NCI-H187 treated with DMSO at 0.1 percent for 48 hours (cell line): ENCODE measurements at places on chromosomes 12 and 14.

DNA sequence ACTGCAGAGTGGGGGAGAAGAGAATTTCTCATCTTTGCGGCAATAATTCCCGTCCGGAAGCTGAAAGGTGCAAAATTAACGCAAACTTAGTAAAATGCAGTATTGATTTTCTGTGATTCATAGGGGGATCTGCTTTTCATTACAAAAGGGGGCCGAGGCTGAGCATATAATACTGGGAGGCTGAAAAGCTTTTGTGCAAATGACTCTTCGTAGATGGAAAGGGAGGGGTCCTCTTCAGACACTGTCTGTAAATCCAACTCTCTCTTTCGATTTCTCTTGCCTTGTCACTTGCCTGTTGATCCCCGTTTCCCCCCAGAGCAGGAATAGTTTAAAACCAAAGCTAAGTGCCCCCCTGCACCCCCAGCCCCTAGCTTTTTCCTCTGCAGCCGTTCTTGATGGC is 258.2 kb downstream of the VRK1 start:
- no peak for DNase-seq

GRCh38 chr14:59117754-59118528 is 70.5 kb upstream of the DAAM1 start:
- DNase-seq, result no peak

DNA sequence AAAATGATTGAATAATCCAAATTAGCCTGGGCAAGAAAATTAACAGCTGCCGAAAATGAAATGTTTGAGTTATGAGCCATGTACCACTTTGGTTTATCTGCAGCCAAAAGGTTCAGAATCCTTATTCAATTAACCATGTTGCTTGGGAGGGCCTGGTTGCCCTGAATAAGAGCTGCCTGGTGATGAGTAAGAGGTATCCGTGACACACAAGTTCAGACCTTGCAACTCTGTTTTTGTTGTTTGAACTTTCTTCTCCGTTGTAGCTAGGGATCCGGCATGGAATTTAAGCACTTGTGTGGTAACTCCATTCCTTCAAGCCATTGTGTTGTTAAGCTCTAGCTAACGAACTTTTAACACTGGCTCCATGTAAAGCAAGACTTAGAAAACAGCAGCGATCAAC is 35.7 kb downstream of the FOXA1 start:
- no peak for DNase-seq

GRCh38 chr12:124365726-124366430 is 71.0 kb downstream of the RFLNA start:
- DNase-seq, result no peak

- DNase-seq, result no peak
These were observed 32.2 kb downstream of the PDE6H start for GRCh38 chr12:15005064-15005463.

- no peak for DNase-seq
These were observed 35.9 kb upstream of the FOS start for GRCh38 chr14:75242546-75243273.

- DNase-seq, result no peak
These were observed 121.2 kb downstream of the MIPOL1 start for GRCh38 chr14:37318938-37319337.

DNA sequence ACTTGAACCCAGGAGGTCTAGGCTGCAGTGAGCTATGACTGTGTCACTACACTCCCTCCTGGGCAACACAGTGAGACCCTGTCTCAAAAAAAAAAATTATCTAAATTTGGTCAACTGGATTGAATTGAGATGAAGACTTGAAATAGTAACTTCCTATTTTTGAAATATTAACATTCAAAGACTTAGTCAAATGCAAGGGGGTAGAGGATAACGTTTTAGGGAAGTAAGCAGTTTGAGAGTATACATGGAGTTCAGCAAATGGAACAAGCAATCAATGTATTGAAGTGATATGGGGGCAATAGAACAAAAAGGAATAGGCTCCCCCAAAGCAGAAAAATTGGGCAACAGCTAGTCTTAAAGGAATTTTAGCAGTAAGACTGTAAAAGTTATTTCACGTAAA is 4.6 kb upstream of the MFAP5 start:
- no peak for DNase-seq

GRCh38 chr12:16520328-16520727 is 85.6 kb downstream of the LMO3 start:
- DNase-seq, result no peak

- peak; percentile 84 for DNase-seq
These were observed 57.3 kb downstream of the NRXN3 start for GRCh38 chr14:78227248-78228077.

- DNase-seq, result no peak
These were observed 59.7 kb upstream of the ARID2 start for GRCh38 chr12:45669792-45670191.

- DNase-seq, result no peak
These were observed 972 bp upstream of the DCTN2 start for GRCh38 chr12:57548013-57548315.

DNA sequence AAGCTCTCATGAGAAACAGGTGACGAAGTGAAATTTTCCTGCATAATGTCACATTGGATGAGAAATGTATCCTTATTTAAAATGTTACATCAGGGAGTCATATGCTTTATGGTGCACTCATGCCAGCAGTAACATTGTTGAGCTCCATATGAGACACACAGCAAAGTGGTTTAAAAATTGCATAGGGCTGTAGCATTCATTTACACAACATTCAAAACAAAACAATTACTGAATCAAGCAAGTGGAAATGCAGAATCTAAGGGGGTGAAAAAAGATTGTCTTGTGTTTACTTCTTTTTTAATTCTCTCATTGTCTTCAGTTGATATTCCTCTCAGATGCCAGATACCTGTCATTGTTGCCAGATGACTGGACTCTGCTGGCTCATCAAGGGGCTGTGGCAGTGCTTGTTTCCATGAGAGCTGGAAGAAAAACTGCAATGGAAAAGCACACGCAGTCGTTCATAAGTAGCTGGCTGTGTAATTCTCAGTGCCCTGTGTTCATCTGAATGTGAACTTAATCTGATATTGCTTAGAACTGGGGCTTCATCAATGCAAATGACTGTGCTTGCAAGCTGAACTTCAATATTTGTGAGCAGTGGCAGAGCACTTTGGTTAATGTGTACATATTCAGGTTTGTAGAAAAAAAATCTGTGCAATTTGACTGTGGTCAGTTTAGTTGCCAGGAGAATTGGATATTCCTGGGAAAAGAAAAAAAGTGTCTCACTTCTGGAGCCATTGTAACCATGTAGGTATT is 305.6 kb downstream of the RAD51B start:
- no peak for DNase-seq

- no peak for DNase-seq
These were observed 404.7 kb downstream of the DAD1 start for GRCh38 chr14:22184157-22184829.

- DNase-seq, result peak; percentile 87
These were observed 28.8 kb downstream of the KLRK1 start for GRCh38 chr12:10361084-10361483.

GRCh38 chr14:101358320-101359125 is 202.8 kb upstream of the DIO3 start:
- DNase-seq, result no peak

DNA sequence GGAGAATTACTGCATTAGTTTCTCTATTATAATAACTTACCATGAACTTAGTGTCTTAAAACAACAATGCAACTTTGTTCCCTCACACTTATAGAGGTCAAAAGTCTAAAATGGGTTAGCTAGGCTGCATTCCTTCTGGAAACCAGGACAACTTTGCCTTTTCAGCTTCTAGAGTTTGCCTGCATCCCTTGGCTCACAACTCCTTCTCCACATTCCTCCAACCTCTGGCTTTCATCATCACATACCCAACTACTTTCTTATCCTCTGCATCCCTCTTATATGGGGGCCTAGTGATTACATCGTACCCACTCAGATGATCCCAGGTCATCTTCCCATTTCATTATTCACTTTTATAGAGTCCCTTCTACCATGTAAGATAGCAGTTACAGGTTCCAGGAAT is 251.1 kb downstream of the C12orf50 start:
- DNase-seq, result no peak

GRCh38 chr14:102988054-102988453 is 65.6 kb downstream of the AMN start:
- DNase-seq, result no peak

DNA sequence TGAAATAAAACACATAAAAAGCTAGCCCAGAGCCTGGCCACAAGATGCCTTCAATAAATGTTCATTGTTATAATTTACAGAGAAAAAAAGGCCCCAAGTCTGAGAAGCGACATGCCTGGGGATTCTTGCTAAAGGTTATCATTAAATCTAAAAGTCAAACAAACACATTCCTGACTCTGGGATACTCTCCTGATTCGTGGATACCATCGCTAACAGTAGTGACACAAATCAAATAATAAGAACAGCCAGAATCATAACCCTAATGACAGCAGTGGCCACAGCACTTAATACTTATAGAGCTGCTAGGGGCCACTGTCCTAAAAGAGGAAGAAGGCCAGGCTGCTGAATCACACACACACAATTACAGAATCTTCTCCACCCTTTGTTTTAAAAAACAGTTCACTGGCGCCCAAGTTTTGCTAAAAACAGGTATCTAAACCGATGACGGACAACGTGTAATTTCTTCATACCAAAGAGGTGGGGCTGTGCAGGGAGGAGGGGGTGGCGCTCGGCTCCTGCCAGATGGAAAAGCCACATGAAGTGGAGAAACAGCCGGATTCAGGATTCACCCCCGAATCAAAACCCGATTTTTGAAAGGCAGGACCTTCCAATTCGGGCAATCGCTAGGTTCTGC is 1.2 kb downstream of the CLIP1 start:
- no peak for DNase-seq

DNA sequence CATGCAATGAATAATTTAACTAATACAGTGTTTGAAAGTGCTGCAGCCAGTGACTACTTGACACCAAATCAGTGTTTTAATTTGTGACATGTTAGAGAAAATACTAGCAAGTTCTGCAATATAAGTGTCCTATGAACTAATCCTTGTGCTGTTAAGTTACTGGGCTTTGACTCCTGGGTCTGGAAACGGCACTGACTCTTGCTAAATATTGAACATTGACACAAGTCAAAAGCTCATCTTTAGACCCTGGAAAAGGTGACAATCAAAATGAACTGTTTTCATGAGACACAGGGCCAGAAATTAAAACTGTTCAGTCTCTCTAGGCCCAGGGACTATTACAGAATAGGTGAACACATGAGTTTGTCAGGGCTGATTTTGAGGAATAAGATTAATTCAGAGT is 268.1 kb downstream of the IPO8 start:
- DNase-seq, result no peak

DNA sequence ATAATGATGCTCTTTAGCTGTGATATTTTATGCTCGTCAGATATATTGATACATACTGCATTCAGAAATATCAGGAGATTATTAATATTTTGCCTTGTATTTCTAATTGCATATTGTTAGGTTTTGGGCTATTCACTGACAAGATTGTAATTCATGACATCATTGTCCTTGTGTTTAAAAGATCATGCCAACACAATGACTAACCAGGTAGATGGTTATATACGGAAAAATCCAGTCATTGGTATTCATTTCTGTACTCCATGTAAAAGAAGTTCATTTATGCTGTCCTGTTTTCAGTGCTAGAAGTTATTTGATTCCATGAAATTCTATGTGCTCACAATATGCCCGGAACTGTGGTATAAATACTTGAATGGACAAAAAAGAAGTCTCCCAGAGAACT is 107.5 kb downstream of the KITLG start:
- no peak for DNase-seq

DNA sequence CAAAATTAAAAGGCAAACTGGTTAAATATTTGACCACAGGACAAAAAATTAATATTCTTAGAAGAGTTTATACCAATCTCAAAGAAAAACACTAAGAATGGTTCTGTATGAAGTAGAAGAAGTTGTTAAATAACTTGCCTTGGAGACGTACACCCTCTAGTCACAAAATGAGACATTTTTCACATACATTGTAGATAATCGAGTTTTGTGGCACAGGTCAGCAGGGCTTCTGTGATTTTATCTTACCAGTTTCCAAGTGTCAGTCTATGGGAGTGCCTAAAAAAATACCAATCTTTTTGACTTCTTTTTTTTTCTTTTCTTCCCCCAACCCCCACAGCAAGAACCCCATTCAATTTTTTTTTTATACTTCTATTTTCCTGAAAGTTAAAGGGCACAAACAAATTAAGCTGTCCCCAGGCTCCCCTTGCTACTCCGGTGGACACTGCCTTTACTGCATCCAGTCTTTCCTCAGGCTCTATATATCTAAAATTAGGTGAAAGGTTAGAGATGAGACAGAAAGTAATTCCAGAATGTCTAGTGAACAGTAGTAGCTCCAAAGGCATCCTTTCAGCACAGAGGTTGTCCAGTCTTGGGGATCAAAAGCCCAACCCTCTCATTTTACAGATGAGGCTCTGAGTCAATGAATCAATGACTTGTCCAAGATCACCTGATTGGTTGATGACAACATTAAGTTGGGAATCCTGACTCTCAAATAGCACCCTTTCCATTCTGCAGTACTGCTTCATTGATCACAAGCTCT is 6.2 kb downstream of the LIMA1 start:
- no peak for DNase-seq

- no peak for DNase-seq
These were observed 78.7 kb downstream of the PRICKLE1 start for GRCh38 chr12:42510823-42511222.

DNA sequence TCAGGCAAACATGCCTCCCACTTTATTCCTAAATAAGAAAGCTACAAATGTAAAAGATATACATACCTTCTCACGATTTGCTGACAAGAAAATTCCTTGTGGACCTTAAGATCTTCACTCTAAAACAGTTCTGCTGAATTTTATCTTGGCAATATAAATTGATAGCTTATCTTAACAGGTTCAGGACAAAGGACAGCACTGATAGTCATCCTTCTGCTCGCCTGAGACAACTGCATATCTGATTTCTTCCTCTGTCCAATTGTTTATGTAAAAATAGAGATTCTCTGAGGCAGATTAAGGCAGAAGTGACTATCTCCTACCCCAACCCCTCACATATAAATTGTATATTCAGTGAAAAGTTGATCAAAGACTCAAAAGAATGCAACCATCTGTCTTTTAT is 44.9 kb downstream of the CAPZA3 start:
- no peak for DNase-seq

GRCh38 chr12:109053382-109054123 is 1.2 kb downstream of the USP30 start:
- DNase-seq, result no peak

DNA sequence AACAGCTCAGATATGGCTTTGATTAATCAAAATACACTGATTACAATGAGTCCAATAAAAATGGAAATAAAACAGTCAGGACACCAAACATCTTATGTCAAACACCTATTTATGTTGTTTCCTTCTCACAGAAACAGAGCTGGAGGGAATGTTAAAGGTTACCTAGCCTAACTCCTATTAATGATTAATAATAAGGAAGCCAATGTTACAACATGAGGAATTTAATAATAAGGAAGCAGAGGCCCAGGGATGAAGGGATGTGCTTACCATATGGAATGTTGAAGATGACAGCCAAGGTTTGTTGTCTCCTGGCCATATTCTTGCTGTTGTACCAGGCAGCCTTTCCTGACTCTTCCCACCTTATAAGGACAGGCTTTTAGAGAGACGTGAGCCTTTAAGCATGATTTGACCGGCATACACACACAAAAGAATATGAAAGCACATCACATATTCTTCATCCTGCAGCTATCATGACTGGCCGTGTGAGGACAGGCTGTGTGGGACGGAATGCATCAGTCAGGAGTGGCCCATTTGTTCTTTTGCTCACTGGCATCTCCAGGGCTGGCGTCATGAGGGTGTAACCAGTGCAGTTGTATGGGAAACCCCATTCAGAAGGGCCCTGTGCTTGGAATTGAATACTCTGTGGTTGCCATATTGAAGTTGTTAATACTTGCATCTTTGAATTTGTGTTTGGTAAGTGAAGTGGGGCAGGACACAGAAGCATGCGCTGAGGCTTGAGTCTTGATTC is 3.1 kb upstream of the GPRC5D start:
- DNase-seq, result no peak

- DNase-seq, result no peak
These were observed 891.1 kb downstream of the TMEM121 start for GRCh38 chr14:106417224-106418049.
